ENCODE measurements at places on chromosomes 3 and 15.

GRCh38 chr15:73851689-73852088 is 21.7 kb upstream of the TBC1D21 start:
- H3K4me3 ChIP-seq: no peak overlapping the region
- no peaks in the 10 kb centered on the region for H3K4me1 ChIP-seq
- H3K27me3 ChIP-seq: no peaks in the 10 kb centered on the region
- no peak for DNase-seq

GRCh38 chr3:170350515-170351413 is 6.8 kb upstream of the SKIL start:
- no peaks in the 10 kb centered on the region for H3K36me3 ChIP-seq
- no peak overlapping the region for H3K27ac ChIP-seq
- no peaks in the 10 kb centered on the region for H3K27me3 ChIP-seq

DNA sequence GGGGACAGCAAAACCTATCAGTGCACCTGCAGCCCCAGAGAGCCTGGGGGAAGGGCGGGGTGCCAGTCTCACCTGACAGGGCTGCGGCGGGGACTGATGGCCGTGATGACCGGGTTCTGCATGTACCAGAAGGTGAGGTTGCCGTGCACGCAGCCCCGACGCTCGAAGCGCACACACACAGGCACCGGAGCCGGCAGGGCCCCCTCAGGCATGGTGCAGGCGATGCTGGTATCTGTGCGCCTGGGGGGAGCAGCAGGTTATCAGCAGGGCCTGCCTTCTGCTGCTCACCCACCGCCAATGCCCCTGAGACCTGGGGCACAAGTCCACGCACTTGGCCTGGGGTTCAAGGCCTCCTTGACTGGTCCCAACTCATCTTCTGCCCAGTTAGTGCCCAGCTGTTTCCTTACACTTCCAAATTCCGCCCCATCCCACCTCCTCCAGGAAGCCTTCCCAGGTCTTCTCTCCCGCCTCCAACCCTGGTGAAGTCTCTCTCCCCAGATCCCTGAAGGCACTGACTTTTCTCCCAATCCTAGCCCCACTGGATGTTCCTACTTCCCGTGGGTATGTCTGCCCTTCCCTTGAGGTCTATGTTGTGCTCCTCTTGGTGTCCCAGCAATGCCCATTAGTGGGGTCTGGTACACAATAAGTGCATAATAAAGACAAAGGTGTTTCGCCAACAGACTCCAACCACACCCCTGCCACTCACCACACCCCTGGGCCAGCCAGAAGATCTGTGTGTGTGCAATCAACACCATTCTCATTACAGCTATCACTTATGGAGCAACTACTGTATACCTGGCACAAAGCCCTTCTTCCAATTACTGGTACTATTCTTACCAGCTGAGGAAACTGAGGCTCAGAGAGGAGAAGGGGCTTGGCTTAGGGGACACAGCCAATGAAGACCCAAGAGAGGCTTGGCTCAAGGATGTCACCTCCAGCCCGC is 28.9 kb downstream of the H1-8 start:
- H3K4me3 ChIP-seq: no peak overlapping the region
- no peaks in the 10 kb centered on the region for H3K27me3 ChIP-seq

- no peak overlapping the region for H3K4me3 ChIP-seq
- H3K4me1 ChIP-seq: peaks cover 2% of the 10 kb centered on the region
- no peaks in the 10 kb centered on the region for H3K27me3 ChIP-seq
- DNase-seq: no peak
- H3K27ac ChIP-seq: peak overlapping the region; percentile 62
These were observed 152.4 kb downstream of the EBLN2 start for GRCh38 chr3:73213896-73214295.

- H3K27ac ChIP-seq: no peak overlapping the region
- no peaks in the 10 kb centered on the region for H3K36me3 ChIP-seq
- no peak overlapping the region for H3K4me3 ChIP-seq
- no peaks in the 10 kb centered on the region for H3K27me3 ChIP-seq
- no peaks in the 10 kb centered on the region for H3K4me1 ChIP-seq
These were observed 208.2 kb upstream of the SGO1 start for GRCh38 chr3:20394243-20394642.

- no peaks in the 10 kb centered on the region for H3K36me3 ChIP-seq
- peak overlapping the region; percentile 93 for H3K4me3 ChIP-seq
- H3K27ac ChIP-seq: peak overlapping the region; percentile 93
- DNase-seq: no peak
These were observed 32.0 kb upstream of the TCF12 start for GRCh38 chr15:56886363-56886931.

Measured in ascending aorta (tissue), 2 donors.